ENCODE measurements at places on chromosomes 13 and 19.

DNA sequence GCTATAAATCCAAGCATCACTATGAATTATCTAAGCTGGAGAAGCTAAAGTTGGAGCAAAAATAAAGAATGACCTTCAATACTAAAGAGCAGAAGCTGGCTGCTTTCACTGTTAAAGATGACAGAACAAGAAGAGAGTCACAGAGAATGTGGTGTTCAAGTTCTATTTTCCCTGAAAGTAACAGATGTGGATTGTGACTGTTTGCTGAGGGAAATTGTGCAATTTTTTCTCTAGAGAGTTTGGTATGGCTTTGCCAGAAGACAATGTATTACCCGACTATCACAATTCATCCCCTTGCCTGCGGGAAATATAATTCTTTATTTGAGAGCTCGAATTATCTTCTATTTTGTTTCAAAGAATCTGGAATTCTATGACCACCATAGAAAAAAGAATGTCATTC, 83.1 kb downstream of the TNFSF13B start:
- DNase-seq: no peak

- DNase-seq: no peak
These were observed 18.3 kb upstream of the SLC1A5 start for GRCh38 chr19:46806656-46807055.

DNA sequence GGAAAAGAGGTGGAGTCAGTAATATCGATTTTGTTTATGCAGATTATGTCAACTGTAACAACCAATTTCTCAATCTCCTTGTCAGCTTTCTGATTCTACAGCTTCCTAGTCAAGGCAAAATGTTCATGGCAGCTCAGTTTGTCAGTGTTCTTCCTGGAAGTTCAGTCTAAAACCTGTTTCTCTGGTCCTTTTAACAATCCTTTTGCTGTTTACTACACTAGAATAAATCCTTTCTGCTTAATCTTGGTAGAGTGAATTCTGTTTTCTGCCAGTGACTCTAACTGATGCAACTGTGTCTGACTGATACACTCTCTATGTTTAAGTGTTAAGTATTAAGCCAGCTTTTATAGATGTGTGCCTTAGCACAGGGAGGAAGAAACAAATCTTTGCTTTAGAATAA, 516.9 kb upstream of the KLF12 start:
- DNase-seq: peak; percentile 13

- DNase-seq: no peak
These were observed 241.1 kb upstream of the ZNF507 start for GRCh38 chr19:32104153-32104849.

DNA sequence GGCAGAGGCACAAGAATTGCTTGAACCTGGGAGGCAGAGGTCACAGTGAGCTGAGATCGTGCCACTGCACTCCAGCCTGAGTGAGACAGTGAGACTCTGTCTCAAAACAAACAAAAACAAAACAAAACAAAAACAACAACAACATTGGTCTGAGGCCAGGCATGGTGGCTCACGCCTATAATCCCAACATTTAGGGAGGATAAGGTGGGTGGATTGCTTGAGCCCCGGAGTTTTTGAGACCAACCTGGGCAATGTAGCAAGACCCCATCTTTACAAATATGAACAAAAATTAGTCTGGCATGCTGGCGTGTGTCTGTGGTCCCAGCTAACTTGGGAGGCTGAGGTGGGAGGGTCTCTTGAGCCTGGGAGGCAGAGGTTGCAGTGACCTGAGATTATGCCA, 16.0 kb upstream of the NWD1 start:
- DNase-seq: no peak

- no peak for DNase-seq
These were observed 857 bp downstream of the IER2 start for GRCh38 chr19:13150931-13151604.

DNA sequence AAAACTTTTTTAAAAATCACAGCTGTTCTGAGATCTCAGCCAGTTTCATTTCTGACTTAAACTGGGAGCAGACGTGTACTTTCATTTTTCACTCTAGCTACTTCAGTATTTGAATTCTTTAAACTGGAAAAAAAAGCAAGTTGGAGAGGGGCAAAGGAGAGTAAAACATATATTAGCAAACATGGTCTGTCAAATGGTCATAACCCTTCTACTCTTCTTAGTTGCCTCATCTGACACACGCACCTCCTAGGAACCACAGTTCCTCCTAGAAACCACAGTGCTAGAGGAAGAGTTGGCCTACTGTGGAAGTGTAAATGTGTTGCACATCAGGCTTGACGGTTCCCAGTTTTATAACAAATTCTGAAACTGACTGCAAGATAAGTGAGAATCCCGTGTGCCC, 47.2 kb downstream of the TM9SF2 start:
- DNase-seq: no peak

- DNase-seq: no peak
These were observed 705.3 kb downstream of the GPC5 start for GRCh38 chr13:92103689-92104153.
